CD4-positive, alpha-beta T cell treated with Interferon alpha-2 for 1 hour (primary cell): ENCODE measurements at places on chromosomes 7 and 10.

DNA sequence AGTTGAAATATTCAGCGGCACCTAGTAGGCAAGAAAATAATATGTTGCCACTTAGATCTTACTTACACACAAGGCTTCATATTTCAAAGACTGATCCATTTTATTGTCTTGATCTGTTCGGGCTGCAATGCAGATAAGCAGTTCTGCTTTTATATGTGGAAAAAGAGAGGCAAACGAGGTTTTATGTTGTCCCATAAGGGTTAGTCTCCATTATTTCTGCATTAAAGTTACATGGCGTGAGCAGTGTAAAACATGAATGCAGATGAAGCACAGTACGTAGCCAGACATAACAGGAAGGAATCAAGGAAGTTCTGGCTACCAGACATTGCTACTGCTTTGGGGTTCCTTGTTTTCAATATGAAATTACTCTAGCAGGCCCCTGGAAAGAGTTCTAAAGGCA is 224.8 kb downstream of the BBS9 start:
- DNase-seq = no peak

DNA sequence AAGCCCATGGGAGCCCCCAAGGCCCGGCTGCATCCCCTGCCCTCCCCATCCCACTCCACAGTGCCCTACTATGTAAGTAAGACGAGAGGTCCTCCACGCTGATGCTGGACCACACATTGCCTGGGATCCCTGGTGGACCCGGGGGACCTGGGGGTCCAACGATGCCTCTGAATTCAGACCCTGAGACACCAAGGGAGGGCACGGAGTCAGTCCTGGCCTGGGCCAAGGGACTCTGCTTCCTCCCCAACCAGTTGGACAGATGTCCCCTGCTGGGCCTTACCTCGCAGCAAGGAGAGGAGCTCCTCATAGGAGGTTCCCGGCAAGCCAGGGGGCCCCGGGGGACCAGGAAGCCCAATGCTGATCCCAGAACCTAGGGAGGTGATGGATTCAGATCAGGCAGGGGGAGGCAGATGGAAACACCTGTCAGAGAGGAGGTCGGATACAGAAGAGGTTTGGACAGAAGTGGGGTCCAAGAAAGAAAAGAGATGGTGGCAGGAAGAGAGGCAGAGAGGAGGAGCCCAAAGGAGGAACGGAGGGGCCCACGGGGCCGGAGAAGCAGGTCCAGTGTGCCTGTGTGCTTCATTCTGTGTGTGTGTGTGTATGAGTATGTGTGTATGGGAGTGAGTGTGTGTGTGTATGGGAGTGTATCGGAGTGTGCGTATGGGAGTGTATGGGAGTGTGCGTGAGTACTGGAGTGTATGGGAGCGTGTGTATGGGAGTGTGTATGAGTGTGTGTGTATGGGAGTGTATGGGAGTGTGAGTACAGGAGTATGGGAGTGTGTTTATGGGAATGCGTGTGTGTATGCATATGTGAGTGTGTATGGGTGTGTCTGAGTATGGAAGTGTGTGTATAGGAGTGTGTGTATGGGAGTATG is 50.2 kb downstream of the COL17A1 start:
- no peak for DNase-seq

DNA sequence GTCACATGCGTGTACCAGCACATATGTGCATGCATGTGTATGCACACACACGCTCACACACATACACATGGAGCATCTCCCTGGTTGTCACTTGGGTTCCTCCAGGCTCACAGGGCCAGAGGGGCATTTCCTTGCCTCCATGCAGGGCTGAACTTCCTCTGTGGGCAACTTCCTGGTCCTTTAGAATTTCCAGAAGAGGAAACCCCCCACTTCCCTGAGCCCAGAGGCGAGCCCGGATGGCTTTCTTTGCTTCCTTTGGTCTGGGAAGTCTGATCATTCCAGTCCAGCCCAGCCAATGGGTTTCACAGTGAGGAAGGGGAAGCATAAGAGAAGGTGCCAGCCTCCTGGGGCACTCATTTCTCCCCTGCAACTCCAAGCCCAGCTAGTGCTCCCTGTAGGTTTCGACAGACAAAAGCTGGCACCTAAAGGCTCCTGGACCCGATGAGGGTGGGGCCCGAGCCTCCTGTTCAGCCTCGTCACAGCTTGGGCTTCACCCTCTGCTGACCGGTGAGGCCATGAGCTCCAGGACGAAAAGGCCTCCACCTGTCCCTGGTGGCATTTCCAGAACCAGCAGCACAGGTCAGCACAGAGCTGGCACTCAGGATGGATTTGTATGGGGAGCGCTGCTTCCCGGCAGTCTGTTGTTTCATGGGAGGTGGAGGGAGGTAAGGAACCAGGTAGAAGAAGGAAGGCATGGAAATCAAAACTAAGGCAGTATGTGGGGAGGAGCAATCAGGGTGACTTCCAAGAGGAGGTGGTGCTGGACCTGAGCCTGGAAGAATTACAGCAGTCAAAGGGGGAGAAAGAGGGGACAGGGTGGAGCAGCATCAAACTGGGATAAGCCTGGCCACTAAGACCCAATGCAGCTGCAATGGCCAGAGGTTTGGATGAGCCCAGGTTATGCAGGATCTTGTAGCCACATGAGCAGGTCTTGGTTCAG is 23.7 kb downstream of the BTBD16 start:
- no peak for DNase-seq

- DNase-seq = no peak
Observed at GRCh38 chr7:133299676-133300075, 46.8 kb downstream of the EXOC4 start.

DNA sequence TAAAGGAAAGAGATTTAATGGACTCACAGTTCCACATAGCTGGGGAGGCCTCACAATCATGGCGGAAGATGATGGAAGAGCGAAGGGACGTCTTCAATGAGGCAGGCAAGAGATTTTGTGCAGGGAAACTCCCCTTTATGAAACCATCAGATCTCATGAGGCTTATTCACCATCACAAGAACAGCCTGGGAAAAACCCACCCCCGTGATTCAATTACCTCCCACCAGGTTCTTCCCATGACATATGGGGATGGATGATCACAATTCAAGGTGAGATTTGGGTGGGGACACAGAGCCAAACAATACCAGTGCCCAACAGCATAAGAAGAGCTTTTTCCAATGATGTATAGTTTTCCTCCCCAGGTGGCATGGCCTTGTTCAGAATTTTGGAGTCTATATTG is 11.2 kb upstream of the C7orf33 start:
- DNase-seq = no peak

- DNase-seq = no peak
Observed at GRCh38 chr7:131157530-131158243, 170.0 kb upstream of the MKLN1 start.

GRCh38 chr7:7595451-7595850 is 28.8 kb downstream of the MIOS start:
- no peak for DNase-seq

DNA sequence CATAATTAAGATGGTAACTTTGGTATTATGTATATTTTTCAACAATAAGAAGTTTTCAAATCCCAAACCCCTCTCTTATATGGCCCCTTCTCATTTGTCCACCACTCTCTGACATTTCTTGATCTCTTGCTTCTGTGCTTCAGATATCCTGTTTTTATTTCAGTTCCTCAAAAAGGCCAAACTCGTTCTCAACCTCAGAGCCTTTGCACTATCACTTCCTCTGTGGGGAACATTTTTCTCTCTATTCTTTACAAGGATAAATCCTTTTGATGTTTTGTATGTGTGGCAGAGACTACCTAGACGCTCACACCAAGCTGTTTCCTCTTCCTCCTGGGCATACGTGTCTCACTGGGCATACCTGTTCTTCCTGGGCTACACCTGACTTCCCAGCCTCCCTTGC is 54.2 kb upstream of the FRMD4A start:
- no peak for DNase-seq

DNA sequence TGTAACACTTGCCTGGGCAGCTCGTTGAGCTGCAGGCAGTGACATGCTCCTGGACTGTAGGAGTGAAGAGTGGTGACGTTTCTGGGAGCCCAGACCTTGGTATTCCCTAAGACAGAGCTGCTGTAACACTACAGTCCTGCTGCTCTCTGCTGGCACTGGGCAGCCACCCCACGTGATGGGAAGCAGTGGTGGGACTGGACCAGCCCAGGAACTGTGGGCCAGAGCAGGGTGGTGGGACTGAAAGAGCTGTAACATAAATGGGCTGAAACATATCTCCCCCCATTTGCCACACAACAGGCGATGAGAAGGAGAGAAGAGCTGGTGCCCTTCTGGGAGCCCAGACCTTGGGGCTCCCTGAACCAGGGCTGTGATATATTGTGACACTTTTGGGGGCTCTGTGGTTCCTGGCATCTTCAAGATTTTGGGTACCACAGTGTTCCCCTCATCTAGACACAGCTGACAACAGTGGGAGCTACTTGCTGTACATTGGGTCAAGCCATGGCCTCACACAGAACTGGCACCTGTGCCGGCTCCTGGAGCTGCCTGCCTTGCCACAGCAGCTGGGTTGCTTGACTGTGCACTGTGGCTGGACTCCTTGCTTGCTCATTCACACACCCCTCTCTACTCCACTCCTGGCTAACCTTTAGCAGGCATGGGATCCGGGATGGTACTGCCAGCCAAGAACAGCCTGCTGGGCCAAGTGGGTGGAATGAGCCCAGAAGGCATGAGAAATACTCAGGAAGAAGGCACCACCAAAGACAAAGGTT is 161.3 kb upstream of the PCDH15 start:
- no peak for DNase-seq
